ENCODE measurements at places on chromosomes 13 and 19.

DNA sequence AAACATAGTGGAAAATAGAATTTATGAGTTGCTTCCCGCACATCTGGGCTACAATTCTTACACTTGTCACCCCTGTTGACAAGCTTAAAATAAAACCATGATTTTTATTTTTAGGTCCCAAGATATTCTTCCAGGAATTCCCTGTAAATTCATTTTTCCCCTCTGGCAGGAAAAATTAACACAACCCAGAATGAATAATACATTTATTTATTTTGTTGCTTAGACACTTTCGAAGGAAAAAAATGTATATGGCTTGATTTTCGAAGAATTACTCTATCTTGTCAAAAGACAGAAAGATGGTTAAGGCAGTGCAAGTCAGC is 74.4 kb downstream of the LHFPL6 start:
- no peak for DNase-seq

DNA sequence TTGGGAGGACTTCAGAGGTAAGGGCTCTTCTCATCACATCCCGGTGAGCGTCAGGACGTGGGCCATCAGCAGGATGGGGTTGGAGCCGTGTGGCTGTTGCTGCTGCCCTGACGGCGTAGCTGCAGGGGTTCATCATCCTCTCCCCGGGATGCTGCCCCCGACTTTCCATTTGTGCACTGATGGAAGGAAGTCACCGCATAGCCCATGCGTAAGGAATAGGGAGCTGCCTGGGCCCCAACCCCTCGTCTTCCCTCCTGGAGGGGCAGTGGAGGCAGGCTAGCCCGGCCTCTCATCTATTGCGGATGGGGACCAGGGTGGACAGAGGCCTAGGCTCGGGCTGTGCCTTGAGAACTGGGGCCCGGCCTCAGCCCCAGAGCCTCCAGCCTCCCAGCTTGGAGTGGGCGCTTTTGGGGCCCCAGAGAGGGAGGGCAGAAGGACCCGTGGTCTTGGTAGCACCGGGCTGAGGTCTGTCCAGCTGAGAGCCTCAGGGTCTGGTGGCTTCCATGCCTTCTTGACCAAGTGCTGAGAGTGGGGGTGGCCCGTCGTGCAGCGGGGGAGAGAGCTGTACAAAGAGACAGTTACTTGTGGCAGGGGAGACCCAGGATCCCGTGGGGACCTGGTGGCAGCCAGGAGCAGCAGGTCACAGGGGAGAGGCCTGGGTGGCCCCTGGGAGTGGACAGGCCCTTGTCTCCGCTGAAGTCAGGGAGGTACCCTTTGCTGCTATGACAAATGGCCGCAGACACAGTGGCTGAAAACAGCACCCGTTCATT is 44.0 kb downstream of the KDM4B start:
- no peak for DNase-seq

DNA sequence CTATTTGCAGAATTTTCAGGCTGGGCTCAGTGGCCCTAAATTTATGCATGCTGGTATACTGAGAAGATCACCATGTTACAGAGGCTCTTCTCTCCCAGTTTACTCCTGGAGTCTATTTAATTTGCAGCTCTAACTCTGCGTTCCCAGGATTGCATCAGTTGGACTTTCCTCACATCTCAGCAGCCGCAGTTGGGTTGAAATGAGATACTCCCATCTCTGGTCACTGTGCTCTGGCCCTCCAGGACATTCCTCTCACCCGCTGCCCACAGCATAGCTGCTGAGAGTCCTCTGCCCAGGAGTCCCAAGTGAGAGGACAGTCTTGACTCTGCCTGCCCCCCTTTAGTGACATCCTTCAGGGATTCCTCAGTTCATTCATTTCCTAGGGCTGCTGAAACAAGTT is 150.9 kb downstream of the LACC1 start:
- DNase-seq: no peak

- no peak for DNase-seq
These were observed 19.3 kb upstream of the DPP9 start for GRCh38 chr19:4742723-4743646.

DNA sequence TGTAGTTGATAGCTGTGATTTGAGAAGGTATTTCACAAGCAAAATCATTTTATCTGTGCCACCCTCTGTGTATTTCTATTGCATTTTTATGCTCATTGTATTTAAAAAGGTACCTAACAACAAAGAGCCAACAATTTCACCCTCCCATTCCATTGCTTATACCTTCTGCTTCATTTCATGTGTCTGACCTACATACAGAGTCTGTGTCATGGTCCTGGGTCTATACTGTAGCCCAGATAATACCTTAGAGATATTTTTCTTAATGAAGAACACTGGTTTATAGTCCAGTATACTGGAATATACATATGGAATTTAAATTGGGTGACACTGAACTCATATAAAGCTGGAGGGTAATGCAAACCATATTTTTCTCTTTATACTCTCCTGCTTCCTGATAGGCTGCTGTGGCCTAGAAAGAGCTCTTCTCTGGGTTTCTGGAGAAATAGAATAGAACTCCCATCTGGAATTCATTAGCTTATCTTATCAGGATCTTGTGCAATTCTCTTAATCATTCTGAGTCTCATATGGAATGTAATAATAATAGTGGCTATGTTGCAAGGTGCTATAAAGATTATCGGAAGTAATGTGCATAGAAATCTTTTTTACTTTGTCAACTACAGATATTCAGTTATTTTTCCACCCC is 31.8 kb upstream of the SPART start:
- DNase-seq: no peak

DNA sequence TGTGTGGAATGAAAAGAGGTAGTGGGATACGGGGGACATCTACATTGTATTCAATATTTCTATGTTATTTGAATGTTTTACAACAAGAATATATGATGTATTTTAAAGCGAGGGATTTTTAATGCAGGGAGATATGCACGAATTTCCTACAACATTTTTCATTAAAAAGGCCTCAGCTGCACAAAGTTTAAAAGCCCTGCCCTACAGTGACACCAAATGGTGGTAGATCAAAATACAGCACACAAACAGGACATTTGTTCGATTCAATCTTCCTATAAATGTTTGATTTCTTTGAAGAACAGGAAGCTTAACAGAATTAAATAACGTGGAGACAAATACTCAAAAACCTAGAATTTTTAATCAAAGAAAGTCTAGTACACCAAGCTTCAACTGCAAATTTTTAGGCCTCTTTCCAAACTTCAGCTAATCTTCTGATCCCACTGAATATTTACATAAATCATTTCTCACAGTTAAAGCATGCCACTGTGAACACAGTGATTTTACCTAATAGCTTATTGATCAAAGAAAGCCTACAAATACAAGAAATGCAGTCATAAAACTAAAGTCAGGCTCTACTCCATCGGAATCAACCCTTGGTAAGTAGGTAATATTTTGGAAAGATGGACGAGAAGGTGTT is 257.2 kb downstream of the DIAPH3 start:
- no peak for DNase-seq

DNA sequence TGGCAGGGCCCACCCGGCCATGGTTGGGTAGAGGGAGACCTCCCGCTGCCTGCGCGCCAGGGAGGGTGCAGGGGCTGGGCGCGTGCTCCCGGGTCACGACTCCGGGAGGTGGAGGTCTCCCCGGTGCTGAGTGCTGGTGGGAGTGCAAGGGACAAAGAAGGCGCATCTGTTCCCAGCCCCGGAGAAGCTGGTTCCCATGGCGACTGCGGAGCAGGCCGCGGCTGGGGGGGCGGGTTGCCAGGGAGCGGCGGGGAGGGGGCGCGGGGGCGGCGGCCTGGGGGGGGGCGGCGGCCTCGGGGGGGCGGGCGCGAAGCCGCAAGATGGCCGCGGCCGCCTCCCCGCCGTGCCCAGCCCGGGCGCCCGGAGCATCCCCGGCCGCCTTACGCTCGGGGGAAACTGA is 1.2 kb downstream of the CBARP start:
- DNase-seq: no peak

DNA sequence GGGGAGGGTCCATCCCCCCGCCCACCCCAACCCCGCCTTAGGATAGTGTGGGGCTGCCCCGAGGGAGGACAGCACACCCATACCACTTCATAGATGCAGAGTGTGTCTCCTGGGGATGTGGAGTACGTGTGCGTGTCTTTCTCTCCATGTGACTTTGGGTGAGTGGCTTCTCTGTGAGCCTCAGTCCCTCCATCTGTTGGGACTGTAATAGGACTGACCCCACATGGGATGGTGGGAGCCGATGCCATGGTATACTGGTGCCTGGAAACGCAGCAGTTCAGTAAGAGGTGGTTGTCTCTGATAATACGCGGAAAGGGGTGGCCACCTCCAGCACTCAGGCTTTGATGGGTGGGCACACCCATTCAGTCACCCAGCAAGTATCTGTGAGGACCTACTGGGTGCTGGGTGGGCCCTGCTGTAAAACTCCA is 816 bp upstream of the PRKD2 start:
- no peak for DNase-seq

GRCh38 chr19:34298891-34299520 is 44.7 kb downstream of the GARRE1 start:
- no peak for DNase-seq

All from CMK (cell line).